HL-60 (cell line): ENCODE measurements at places on chromosomes 11 and 22.

DNA sequence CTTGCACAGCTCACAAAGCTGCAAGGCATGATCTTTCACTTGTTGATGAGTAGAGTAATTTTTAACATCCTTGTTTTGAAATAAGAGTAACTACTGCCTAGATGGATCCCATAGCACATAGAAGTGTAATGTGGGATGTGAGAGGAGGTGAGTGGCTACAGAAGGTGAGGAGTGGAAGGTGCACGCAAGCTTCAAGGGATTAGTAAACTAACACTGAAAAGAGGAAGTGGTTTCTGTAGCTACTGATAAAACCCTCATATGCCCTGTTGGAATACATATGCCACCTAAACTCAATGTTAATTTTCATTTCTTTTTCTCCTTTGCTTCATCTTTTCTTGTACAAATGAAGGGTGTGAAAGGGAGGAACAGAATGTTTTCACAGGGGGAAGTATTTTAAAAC is 22.0 kb upstream of the CTSC start:
- DNase-seq = no peak

- DNase-seq = no peak
Observed at GRCh38 chr11:50187220-50187619, 154.5 kb downstream of the OR4C45 start.

- no peak for DNase-seq
Observed at GRCh38 chr11:119764108-119764868, 35.3 kb upstream of the NECTIN1 start.

- DNase-seq = no peak
Observed at GRCh38 chr11:76337923-76338322, 43.0 kb downstream of the THAP12 start.

DNA sequence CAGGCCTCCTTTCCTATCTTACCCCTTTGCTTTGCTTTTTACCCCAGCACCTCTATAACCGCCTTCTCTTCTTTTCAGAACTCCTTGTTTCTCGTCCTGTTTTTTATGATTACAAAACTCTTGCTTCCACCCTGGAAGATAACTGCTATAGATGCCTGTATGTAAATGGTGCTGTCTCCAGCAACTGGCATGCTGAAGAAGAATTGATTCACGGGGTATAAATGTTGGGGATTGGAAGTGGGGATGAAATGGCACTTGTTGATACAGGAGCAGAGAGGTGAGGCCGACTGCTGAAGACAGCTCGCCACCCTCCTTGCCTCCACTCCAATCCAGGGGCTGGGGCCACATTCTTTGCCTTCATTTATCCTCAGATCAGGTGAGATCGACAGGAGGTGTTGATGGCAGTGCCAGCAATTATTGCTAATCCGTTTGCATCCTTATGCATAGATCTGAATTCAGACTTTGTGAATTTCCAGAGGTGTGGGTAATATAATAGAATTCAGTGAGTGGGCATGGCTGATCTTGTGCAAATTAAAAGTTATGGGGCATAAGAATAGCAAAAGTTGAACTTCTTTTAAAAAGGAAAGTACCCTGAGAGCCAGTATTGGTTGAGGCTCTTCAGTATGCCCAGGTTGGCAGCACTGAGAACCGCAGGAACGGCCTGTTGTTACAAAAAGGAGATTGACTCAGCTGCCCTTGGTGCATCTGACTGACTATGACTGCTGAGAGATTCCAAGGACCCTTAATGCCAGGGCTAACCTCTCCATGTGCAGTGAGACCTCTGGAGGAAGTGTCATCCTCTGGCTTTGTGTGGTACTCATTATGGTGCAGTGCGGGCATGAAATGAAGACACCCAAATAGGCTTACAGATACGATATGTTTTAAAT is 5.3 kb downstream of the NEAT1 start:
- peak; percentile 48 for DNase-seq

DNA sequence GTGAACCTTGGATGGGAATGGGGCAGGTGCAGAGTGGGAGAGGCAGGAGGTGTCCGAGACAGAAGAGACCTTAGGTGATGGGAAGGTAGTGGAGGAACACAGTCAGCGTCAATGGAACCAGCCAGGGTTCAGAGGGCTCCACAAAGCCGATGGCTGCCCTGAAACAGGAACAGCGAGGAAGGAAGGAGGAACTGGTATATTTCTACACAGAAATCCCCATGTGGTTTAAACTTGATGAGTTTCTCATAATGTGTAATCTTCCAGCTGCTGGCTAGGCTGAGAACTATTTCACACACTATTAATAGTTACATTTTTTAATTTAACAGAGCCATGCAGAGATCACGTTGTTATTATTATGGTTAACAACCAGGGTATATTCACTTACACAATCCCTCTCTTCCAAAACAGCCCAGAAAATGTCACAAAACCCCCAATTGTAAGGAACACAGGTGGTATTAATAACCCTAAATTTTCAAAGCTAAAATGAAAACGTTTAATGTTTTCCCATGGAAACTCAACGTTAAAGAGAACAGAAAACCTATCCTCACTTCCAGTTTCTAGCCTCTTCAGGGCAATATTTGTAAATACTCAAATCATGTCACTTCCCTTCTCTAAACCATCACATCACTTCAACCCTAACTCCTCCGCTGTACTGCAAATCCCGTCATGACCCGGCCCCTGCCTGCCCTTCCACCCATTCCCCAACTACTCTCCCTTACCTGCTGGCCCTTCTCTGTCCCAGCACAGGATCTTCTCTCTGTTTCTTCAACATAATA is 74.5 kb upstream of the ARFGAP3 start:
- peak; percentile 52 for DNase-seq

- peak; percentile 55 for DNase-seq
Observed at GRCh38 chr11:102560555-102561011, 30.0 kb upstream of the MMP7 start.

GRCh38 chr11:35288817-35289541 is 130.4 kb downstream of the SLC1A2 start:
- DNase-seq = no peak

- DNase-seq = no peak
Observed at GRCh38 chr11:87600938-87601337, 563.2 kb downstream of the TMEM135 start.

DNA sequence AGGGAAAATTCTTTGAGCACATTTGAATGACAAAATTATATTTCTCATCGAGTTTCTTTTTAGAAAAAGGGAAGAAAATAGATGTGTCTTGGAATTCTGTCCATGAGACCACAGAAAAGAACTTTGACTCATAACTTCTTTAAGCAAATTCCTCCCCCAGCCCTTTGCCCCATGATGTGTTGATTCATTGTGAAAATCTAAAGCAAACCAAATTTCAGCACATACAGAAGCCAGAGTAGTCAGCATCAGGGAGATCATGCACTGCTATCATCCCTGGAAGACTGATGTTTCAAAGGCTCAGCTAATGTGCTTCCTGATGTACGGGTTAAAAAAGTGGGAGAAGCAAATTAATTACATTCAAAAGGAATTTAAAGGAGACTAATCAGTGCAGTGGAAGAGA is 159.7 kb downstream of the FAT3 start:
- DNase-seq = no peak

DNA sequence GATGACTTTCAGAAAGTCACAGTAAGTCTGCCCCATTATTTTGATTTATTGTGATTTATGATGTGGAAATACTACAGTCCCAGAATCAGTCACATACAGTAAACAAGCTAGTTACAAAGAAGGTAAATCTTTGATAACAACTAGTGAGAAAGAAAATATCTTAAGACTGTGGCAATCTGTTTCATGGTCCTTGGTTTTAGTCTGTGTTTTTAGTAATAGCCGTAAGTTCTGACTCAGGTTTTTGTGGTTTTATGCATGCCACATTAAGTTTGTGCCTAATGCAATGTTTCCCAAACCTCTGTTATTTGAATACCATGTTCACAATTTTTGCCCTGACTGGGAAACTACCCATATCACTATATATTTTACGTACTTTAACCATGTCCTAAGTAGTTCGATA is 6.7 kb downstream of the CEP295 start:
- DNase-seq = no peak

DNA sequence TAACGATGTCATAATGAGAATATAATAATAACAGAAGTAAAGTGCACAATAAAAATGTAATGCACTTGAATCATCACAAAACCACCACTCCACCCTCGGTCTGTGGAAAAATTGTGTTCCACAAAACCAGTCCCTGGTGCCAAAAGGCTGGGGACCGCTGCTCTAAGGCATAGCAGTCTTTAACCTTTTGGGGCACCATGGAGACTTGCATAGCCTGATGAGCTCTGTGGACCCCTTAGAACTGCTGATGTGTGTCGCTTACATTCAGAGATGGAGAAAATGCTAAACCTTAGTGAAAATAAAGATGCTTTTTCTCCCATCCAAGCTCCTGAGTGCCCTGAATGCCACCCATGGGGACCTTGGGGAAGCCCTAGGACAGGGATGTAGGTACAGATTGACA is 87.6 kb upstream of the SEPTIN5 start:
- DNase-seq = no peak

DNA sequence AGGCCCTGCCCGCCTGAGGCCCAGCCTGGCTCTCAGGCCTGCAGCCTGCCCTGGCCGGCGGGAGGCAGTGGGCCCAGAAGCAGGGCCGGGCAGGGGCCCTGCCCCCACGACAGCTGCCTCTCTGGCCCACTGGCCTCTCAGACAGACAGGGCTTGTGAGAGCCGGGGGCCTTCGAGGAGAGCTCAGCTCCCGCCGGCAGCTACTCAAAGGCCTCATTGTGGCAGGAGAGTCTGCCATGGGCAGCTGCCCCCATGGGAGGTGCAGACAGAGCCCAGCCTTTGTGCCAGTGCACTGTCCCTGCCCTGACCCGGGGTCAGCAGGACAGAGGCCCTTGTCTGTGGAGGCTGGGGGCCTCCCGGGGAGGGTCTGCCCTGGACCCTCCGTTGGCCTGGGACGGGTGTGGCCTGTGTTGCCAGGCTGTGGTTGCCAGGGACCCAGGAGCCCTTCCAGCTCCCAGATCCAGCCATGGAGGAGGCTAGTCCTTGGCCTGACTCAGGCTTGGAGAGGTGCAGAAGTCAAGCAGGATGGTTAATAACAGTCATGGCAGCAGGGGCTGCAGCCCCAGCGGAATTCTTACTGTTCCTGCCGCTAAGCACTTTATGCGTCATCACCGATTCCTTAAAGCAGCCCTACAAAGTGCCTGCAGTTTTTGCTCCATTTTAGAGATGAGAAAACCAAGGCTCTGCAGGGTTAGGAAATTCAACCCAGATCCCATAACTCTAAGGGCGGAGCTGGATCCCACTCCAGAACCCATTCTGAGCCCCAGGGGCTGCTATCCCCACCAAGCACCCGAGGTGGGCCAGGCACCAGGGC is 12.5 kb downstream of the FLRT1 start:
- DNase-seq = no peak

DNA sequence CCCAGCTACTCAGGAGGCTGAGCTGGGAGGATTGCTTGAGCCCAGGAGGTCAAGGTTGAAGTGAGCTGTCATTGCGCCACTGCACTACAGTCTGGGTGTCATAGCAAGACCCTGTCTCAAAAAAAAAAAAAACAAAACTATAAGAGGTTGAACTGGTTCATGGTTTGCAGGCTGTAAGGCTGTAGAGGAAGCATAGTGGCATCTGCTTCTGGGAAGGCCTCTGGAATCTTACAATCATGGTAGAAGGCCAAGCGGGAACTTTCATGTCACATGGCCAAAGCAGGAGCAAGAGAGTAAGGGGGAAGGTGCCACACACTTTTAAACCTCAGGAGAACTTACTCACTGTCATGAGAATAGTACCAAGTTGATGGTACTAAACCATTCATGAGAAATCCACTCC is 109.6 kb downstream of the SWAP70 start:
- no peak for DNase-seq

GRCh38 chr11:76096552-76096951 is 109.8 kb downstream of the WNT11 start:
- no peak for DNase-seq

DNA sequence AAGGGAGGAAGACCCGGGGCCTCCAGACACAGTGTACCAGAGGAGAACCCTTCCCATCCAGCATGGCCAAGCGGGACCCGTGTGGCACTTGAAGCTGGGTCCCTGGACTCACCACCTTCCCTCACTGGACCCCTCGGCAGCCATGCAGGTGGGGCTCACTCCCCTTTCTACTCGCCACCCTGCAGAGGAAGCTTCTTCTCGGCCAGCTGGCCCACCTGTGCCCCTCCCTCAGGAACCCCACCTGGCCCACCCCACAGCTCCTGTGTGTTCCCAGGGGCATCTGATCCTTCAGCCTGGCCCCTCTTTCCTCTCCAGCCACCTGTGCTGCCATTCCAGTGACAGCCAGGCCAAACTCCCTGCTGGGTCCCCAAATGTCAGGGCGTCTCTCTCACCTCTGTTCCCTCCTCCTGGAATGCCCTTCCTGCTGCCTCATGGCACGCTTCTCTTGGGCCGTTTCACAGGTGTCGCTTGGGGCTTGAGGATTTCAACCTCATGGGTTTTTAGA is 38.0 kb downstream of the IGF2 start:
- no peak for DNase-seq

DNA sequence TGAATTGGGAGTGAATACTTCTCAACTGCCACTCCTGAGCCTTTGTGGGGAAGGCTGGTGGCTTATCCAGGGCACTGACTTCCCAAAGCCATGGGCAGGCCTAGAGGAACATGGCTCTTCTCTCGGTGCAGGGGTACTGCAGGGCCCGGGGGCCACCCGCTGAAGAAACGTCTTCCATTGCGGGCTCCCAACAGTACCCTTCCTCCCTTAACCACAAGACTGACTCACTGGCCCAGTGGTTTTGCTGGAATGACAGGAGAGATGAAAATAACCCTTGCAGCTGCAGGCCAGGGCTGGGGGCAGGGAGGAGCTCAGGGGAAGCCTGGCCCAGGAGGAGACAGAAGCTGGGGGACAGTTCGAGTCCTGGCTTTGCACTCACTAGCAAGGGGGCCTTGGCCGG is 13.5 kb downstream of the TXN2 start:
- peak; percentile 91 for DNase-seq

DNA sequence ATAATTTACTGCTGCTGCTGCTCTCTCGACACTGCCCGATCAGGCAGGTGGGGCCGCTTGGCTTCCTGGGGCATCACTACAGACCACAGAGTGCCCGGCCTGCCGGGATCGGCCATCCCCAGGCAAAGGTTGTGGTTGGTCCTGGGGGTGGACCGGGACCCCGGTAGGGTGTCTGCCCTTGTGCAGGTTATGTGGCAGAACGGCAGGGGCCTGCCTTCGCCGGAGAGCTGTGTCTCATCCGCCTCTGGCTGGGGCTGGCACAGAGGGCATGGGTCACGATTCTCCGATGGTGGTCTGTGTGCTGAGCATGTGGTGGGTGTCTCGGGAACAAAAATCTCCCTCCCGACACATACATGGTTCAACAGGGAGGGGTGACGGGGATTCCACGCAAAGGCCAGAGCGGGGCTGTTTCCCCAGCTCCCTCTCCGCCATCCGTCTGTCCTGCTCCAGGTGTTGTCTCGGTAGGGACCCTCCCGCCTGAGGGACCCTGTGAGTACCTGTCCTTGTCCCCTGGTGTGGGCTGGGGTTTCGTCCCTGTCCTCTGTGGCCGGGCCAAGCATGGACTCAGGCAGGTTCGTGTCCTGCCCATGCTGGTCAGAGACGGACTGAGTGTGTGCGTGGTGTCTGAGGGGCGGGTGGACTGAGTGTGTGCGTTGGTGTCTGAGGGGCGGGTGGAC is 7.8 kb downstream of the GRAMD4 start:
- no peak for DNase-seq
